ENCODE measurements at places on chromosomes 4 and X. TPM values are rescaled to one million over a fixed set of nuclear protein-coding genes. Genes with fewer than 3 reads are reported as not detected.

The CLGN gene
- total RNA-seq = 1.4 TPM

The APBB2 gene
- 72.5 TPM for total RNA-seq

The F11 gene
- not detected for total RNA-seq

The CSAG3 gene
- total RNA-seq = 44.1 TPM

The ARHGAP24 gene
- 1.3 TPM for total RNA-seq

The NPY1R gene
- total RNA-seq = 0.39 TPM

The ODAPH gene
- not detected for total RNA-seq

The RRH gene
- total RNA-seq = 0.42 TPM

The MAGEA2 gene
- 48.1 TPM for total RNA-seq

The FRMD7 gene
- not detected for total RNA-seq

The GAGE12H gene
- not detected for total RNA-seq

The TEX13C gene
- not detected for total RNA-seq

The ZNF275 gene
- total RNA-seq = 9.8 TPM

The PSMD10 gene
- total RNA-seq = 55.5 TPM

The IL15 gene
- 1.2 TPM for total RNA-seq

The SMIM9 gene
- not detected for total RNA-seq

The RTL9 gene
- total RNA-seq = 0.10 TPM

The DUX4 gene
- not detected for total RNA-seq

The UGT2A3 gene
- not detected for total RNA-seq

The PF4V1 gene
- not detected for total RNA-seq

The CXCL3 gene
- 1.9 TPM for total RNA-seq

The FAM9C gene
- not detected for total RNA-seq

The KIAA1210 gene
- total RNA-seq = not detected

The EDNRA gene
- total RNA-seq = 2.0 TPM

The DAPP1 gene
- 0.76 TPM for total RNA-seq

The XK gene
- 2.6 TPM for total RNA-seq

The BLOC1S4 gene
- total RNA-seq = 15.7 TPM

The HSFX4 gene
- total RNA-seq = not detected

The PDS5A gene
- total RNA-seq = 98.3 TPM

The GABRE gene
- 3.9 TPM for total RNA-seq

The LRAT gene
- total RNA-seq = 3.8 TPM

The NWD2 gene
- not detected for total RNA-seq

The NUP62CL gene
- total RNA-seq = 21.1 TPM

The YIPF7 gene
- not detected for total RNA-seq

The SPARCL1 gene
- 0.96 TPM for total RNA-seq

The FATE1 gene
- not detected for total RNA-seq

The MAGEB10 gene
- total RNA-seq = not detected

The TMEM144 gene
- 12.9 TPM for total RNA-seq

The HHIP gene
- total RNA-seq = not detected

All from HCT116 (cell line).